ENCODE measurements at places on chromosomes 12 and 14.
A peak's percentile ranks its signal among the peaks of the same experiment; 100 is the strongest.

DNA sequence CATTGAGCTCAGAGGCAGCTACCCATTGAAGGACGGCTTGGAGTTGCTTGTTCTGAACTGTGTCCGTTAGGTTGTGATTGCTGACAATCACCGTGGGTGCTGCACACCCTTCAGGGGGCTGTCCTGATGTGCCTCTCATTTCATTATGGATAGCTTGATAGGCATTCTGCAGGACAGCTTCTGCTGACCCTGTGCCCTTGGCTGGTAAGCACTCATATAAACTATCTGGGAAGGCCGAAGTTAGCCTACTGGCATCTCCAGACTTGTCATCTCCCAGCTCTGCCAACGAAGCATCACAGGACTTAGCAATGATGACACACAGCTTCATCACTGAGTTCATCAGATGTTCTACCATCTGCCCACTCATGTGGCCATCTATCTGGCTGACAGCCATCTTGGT, 22.3 kb downstream of the AKAP3 start:
- DNase-seq: no peak

GRCh38 chr14:56059054-56059453, 59.2 kb upstream of the PELI2 start:
- no peak for DNase-seq

DNA sequence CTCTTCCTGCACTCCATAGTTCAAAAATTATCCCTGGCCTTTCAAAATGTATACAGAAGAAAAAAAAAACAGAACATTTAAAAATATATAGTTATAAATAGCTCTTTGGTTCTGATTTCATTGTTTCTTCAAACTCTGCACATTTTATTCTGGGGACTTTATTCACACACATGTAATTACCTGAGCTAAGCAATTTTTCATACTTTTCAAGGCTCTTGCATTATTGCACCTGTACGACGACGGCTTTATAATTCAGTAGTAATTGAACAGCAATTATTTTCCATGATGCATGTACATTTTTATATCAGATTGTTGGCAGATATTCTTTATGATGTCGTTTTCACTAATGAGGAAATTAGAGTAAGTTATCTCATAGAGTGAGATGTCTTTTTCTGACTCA, 13.5 kb upstream of the SLC15A5 start:
- no peak for DNase-seq

DNA sequence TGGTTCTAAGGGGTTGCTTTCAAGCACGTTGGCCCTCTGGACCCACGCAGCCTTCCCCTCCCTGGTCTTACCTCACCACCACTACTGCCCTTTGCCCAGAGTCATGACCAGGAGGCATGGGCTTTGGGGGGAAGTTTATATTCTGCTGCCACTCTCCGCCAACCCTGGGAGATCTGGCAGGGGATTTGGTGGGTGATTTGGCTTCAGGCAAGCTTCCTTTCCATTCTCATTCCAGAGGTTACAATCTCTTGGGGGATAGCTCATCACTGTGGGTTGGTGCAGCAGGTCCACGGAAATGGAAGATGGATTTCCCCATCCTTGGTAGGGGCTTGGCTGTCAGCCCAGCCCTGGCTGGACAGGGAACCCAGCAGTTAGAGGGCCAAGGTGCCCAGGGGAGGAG, 6.3 kb downstream of the PAH start:
- DNase-seq: no peak

DNA sequence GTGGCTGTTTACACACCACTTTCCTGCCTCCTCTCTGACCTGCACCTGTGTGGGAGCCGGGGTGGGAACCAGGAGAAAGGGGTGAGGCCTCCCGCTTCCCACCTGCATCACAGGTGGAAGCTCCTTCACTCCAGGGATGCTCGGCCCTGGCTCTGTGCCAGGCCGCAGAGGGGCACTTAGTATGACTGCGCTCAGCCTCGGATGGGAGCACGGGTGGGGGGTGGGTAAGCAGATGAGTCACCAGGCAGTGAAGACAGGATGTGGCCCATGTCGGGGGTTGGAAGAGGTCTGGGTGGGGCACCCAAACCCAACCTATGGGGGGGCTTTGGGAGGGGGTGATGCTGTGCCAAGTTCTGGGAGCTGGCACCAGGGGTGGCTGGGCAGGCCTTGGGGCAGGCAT, 7.4 kb upstream of the CYP46A1 start:
- DNase-seq: no peak

GRCh38 chr14:57712102-57712501, 153.8 kb downstream of the SLC35F4 start:
- DNase-seq: no peak

- DNase-seq: no peak
Observed at GRCh38 chr12:44816446-44817017, 59.6 kb downstream of the NELL2 start.

DNA sequence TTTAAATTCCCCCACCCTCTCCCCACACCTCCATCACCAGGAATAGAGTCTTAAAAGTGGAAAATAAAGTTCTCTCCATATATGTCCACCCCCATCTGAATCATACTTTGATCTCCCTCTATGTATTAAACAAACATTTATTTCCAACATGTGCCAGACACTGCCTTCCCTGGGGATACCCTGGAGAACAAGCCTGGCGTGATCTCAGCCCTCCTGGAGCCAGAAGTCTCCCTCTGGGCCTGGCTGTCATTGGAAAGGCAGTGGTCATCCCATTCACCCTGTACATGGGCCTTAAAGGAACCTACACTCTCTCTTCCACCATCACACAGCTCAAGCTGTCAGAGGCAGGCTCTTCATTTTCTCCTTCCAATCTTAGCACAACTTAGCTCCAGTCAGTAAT, 143.6 kb downstream of the EMP1 start:
- DNase-seq: no peak

GRCh38 chr14:88195676-88196075, 127.4 kb downstream of the KCNK10 start:
- no peak for DNase-seq

DNA sequence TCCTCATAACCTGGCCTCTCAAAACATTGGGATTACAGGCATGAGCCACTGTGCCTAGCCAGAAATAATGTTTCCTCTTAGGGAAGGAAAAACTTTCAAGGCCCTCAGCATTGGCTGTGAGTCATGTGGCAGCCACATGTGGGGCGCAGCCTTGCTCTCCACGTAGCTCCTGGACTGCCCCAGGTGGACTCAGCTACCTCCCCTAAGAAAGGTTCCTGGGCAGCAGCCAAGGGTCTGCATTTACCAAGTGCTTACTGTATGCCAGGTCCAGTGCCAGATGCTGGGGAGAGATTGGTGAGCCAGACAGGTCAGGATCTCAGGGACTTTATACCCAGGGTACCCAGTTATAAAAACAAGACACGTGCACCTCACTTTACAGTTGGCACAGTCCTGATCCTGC, 3.7 kb upstream of the TRPV4 start:
- no peak for DNase-seq

DNA sequence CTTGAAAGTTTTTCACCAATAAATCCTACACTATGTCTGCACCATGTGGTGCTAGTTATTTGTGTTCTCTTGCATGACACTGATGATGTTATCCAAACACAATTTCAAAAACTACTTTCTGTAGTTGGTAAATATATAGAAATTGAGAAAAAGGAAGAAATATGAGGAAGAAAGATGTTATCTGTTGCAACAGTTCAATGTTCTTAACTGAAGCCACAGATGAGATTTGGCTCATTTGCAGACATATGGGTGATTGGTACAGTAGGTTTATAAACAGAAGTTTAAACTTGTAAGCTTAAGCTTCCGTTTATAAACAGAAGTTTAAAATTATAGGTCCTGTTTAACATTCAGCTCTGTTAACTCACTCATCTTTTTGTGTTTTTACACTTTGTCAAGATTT, at the start of gene CLEC12A:
Gene CLEC12A, plus strand, starts transcription at position 229 of the 400 bp plus-strand sequence. CDS start 188 bp downstream, outside the sequence.
- DNase-seq: peak; percentile 55

- DNase-seq: no peak
Observed at GRCh38 chr12:6452245-6452943, 552 bp downstream of the TAPBPL start.

DNA sequence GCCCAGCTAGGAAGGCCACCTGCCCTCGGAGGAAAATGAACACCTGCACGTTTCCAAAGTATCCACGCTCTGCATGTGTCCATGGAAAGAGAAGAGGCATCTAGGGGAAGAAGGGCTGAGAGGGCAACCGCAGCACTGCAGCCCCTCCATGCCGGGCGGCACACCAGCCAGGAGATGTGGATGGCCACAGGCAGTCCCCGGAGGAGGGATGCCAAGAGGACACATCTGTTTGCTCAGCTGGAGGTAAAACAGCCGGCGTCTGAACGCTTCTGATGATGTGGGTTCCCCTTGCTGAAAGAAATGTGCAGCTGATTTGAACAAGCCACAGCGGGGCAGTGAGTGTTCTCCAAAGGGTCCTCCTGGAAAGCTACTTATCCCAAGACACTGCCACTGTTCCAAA, 34.0 kb downstream of the CHGA start:
- DNase-seq: no peak

GRCh38 chr14:66395300-66395699, 90.9 kb upstream of the CCDC196 start:
- peak; percentile 45 for DNase-seq

DNA sequence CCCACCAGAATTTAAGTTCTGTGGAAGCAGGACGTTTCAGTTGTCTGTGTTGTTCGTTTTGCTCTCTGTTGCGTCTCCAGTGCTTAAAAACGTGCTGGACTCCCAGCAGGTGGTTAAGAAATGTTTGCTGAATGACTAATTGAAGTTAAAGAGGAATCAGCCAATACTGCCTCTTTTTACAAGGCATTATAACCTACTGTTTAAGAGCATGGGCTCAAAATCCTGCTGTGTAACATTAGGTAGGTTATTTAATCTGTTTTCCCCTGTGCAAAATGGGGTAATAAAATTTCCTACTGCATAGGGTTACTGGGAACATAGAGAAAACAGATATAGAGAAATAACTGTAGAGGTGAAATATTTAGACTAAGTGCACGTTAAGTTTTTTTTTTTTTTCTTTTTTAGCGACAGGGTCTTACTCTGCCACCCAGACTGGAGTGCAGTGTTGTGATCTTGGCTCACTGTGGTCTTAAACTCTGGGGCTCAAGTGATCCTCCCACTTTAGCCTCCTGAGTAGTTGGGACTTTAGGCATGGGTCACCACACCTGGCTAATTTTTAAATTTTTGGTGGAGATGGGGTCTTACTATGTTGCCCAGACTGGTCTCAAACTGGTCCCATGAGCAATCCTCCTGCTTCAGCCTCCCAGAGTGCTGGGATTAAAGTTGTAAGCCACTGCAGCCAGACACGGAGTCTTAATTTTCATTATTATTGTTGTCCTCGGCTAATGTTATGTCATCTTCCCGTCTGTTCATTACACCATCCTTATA, 139.4 kb upstream of the PRICKLE1 start:
- no peak for DNase-seq

Measured in KBM-7 (cell line).